Panc1 (cell line): ENCODE measurements at places on chromosomes 11 and 22.
A peak's percentile ranks its signal among the peaks of the same experiment; 100 is the strongest.

GRCh38 chr22:17352798-17353197, 16.5 kb upstream of the CECR2 start:
- DNase-seq, result no peak

DNA sequence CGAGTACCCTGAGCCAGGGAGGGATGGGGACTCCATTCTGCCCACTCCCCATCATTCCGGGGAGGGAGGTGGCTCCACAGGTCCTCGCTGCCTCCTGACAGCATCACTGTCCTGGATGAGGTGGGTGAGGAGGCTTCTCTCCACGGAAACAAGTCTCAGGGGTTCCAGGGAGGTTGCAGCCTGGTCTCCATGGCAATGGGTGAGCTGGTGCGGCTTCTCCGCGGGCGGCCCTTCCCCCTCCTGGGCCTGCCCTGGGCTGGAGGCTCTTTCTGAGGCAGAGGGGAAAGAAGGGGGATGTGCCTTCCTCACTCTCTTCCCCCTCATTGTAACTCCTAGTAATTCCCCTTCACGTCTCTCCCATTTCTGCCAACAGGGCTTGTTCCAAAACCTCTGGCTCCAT, 37.1 kb upstream of the PARVG start:
- DNase-seq, result no peak

DNA sequence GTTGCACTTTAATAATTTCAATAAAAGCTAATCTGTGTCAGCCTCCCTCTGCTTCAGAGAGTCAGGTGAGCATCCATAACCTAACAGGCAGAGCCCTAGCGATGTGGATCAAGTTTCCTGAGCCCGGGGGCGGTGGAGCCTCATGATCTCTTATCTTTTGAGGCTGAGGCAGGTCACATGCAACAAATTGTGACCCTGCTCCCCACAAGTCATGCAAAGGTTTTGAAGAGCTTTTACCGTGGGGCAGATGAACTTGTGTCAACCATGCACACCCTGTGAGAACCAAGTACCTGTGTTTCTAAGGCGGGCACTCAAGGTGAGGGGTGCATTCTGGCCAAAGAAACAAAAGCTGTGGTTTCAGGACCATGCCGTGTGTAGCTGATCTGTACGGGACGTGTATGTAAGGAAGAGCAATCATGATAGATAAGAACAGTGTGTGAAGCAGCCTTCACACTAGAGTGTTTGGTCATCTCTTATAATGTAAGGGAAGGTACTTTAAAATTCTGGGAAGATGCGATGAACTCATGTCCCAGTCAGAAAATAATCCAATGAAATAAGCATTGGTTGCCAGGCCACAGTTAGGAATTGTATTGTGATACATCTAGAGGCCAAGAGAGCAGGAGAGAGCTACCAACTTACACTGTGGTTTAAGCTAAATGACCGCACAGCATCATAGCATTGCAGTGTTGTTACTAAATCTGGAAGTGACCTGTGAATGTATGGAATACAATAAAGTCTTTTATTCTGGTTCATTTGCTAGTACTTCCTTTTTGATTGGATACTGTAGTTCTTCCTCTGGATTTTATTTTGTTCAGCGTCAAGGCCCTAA, 49.8 kb downstream of the DKK3 start:
- no peak for DNase-seq

DNA sequence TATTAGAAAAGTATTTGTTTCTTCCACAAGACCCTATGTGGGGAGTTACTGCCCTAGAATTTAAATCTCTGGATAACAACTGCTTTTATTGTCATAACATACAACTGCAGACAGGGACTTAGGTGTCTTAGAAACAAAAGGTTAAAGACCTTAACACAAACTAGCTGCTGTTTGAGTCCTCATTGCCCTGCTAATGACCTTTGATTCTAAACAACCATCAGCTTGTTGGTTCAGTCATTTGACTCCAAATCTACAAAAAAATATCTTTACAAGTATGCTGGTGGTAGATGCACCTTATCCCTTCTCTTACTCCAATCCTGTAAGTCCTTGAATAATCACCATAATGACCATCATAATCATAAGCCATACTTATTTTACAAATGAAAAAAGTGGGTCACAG, 377.4 kb upstream of the PITPNB start:
- DNase-seq, result no peak

DNA sequence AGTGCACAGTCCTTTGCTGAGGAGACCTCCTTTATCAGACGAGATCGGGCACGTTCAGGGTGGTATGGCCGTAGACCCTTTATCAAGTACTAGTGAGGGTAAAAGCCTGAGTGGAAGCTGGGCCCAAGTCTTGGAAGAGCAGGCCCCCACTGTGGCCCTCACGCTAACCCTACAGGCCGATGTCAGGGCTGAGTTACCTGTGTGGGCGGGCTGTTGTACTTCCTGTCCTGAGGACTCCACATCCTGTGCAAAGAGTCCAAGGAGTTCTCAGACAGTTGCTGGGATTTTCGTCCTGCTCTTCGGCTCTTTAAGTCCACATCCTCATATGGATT, 34.9 kb downstream of the RPL27A start:
- DNase-seq, result no peak

DNA sequence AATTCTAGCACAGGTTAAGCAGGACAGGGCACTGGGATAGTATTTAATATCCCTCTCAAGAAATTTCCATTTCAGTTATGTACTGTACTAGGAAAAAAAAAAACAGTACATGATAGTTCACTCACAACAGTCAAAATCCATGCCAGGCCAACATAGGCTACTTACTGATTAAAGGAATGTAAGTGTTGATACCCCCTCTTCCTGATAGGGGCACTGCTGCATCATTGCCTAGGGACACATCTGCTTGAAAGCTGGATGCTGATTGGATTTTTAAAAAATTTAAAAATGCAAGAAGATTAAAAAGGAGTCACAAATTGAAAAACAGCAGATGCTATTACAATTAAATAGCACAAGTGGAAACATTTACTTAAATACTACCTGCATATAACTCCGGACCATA, 43.4 kb downstream of the APOL5 start:
- DNase-seq, result no peak

GRCh38 chr11:112297248-112297866, 36.7 kb upstream of the PLET1 start:
- DNase-seq, result no peak

- peak; percentile 43 for DNase-seq
Observed at GRCh38 chr11:33542921-33543320, 157.7 kb downstream of the C11orf91 start.

DNA sequence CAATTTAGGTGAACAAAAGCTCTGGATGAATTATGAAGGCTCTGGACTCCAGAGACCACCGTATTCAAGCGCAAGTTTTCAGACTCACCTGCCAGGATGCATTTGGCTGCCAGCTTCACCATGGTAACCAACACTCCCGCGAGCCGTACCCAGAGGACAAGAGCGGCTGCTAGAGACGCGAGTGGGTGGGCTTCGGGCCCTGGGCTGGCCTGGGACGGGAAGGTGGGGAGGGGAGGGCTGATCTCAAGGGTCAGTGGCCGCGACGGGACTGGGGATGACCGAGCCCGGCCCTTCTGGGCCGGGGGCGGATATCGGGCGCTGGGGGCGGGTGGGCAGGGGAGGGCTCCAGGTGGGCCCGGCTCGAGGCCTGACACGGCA, 344 bp downstream of the IFT27 start:
- no peak for DNase-seq

DNA sequence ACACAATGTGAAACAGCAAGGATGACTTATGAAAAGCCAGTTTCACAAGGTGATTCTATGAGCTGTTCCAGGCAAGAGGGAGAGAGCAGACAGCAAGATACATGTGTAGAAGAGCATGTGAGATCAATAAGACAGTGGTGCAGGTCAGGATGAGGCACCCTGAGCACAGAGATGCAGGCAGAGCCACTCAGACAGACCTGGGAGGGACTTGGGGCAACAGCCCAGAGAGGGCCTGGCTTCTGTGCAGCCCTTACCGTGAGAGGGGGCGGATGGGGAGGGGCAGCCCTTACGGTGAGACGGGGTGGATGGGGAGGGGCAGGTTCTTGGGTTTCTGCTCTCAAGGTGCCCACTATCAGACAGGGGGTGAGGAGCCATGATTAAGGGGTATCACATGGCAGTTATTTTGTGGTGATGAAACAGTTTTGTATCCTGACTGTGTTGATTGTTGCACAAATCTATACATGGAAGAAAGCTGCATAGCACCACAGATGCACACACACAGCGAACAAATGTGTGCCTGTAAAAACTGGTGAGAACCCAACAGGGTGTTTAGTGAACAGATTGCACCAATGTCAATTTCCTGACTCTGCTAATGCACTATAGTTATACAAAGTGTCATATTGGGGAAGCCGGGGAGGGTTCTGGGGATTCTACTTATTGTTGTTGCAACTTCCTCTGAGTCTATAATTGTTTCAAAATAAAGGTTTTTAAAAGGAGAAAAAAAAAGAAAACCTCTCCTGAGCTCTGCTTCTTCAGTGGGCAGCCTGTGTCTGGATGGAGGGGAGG, 5.2 kb upstream of the C22orf42 start:
- no peak for DNase-seq

DNA sequence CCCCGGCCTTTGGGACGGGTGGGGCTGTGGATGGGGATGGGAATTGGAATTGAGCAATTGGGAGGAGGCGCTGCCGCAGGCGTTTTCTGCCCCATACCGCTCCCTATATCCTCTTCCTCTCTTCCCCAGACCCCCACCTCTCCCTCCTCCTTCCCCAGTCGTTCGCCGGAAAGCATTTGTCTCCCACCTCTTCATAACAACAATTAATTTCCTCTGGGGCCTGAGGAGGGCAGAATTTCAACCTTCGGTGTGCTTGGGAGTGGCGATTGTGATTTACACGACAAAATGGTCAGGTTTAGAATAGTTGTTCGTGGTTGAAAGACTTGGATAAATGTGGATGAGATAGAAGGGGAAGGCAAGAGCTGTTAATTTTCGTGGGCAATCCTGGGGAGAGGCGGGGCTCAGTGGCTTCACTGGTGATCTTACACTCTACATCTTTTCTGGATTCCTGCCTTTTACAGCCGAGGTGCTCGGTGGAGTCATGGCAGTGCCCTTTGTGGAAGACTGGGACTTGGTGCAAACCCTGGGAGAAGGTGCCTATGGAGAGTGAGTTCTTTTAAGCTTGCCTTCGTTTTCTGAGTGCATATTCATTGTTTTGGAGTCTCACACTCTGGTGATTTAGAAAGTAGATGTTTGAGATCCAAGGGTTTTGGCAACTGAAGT, 1.5 kb downstream of the CHEK1 start:
- DNase-seq, result peak; percentile 68

GRCh38 chr11:69136471-69136870, 19.3 kb upstream of the SMIM38 start:
- no peak for DNase-seq

DNA sequence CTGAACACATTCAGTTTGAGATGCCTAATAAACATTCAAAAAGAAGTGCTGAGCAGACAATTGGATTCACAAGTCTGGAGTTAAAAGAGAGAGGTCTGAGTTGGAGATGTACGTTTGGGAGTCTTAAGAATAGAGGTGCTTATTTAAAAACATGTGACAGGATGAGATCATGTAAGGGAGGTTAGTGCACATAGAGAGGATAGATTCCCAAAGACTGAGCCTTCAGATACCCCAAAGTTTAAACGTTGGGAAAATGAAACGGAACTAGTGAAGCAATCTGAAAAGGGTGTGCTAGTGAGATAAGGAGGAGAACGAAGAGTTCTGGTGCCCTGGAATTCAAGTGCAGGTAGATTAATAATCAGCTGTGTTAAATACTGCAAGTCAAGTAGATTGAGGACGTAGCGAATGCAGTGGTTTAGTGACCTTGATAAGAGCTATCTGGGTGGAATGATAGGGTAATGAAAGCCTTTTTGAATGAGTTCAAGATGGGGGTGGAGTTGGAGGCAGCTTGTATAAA, 63.7 kb downstream of the HIPK3 start:
- DNase-seq, result no peak

- no peak for DNase-seq
Observed at GRCh38 chr11:1505480-1505879, 18.9 kb upstream of the MOB2 start.

DNA sequence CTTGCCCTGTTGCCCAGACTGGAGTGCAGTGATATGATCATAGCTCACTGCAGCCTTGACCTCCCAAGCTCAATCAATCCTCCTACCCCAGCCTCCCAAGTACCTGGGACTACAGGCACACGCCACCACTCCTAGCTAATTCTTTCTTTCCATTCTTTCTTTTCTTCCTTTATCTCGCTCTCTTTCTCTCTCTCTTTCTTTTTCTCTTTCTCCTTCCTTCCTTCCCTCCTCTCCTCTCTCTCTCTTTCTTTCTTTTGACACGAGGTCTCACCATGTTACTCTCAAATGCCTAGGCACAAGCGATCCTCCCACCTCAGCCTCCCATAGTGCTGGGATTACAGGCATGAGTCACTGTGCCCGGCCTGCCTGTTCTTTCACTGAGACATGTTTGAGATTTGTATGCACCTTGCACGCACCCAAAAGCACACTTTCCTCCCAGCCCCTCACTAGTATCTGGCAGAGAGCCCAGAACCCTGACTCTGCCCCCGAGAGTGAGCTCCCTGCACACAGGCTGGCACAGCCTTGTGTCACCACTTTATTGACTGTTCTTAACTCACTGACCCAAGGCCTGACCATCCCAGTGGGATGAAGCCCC, 56.8 kb downstream of the CD6 start:
- DNase-seq, result no peak

DNA sequence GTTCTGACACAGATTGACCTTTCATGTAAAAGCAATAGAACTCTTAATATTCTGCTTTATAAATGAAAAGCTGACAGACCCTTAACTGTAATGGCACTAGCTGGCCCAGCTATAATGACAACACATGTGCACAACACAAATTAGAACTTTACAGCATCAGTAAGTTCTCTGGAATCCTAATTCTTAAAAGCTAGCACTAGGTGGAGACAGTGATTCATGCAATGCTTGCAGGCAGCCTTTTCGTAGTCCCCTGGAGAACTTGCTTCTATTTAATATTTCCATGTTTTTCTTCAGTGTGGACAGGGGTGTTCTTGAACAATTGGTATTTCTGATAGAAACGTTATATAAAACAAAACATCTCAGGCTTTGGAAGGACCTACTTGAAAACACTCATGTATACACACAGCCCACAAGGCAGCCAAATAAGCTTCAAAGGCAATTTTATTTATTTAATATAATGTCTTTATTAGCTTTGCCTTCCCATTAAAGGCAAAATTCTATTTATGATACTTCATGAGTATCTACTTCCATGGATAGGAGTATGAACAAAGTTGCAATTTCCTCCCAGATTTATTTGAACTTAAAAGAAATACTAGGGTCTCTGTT, 374.3 kb upstream of the MPPED2 start:
- peak; percentile 10 for DNase-seq

GRCh38 chr11:60625262-60625661, 74.2 kb upstream of the MS4A8 start:
- no peak for DNase-seq
